ENCODE measurements at places on chromosomes 1 and 21.

DNA sequence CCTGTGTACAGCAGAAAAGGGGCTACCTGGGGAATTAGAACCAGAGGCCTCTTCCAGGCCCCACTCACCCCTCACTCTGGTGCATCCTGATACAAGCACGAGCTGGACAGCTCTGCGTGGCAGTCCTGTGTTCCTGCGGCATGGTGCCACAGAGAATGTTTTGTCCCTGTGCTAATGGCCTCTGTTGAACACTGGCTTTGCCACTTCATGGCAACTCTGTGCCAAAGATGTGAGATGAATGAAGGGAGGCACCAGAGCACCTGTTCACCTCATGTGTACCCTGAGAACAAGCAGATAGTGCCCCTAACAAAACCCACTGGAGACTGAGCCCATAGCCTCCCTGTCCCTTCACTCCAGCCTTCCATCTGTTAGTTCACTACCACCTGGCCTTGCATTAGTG is 199.3 kb upstream of the COA6 start:
- no peak for DNase-seq

- no peak for DNase-seq
Observed at GRCh38 chr1:201652181-201652580, 113.3 kb downstream of the NAV1 start.

DNA sequence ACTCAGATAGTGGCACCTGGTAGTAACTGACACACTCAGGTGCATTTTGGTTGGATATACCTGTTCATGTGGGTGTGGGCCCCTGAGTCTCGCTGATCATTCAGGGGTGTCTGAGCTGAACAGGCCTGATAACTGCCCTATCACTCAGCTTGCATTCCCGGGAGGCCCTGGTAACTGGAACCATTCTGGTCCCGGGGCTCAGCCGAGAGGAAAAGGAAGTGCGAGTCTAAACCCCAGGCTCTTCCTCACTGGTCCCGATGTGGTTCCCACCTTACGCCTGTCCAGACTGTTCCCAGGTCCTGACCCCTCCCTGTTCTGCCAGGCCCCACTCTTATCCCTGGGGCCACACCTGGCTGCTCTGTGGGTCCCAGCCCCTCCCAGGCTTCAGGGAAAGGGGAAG is 11.7 kb upstream of the CDK18 start:
- no peak for DNase-seq

GRCh38 chr1:216086678-216087077 is 336.6 kb downstream of the USH2A start:
- no peak for DNase-seq

DNA sequence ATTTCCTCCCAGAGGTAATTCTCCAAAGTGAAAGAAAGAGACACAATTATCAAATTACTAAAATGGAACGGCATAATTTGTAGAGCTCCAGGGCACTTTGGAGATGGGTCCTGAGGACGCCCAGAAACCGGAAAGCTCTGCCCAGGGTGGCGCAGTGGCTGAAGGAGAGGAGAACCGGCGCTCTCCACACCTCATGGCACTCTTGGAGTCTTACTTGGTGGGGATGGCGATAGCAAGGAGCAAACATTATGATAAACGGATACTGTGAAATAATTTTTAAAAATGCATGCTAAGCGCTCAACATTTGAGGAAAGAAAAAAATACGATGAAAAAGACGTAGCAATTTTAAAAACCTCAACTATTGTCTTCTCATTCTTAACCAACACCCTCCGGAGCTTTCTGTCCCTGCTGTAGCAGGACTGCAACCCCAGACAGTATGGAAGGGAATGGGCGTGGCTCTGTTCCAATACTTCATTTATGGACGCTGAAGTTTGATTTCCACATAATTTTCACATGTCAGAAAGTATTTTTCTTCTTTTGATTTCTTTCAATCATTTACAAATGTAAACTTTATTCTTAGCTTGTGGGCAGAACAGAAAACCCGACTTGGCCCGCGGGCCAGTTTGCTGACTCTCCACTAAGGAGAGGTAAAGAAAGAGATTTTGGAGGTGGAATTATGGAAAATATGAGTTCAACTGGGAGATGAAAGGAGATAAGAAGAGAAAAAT is 1.1 kb downstream of the S100A11 start:
- no peak for DNase-seq

DNA sequence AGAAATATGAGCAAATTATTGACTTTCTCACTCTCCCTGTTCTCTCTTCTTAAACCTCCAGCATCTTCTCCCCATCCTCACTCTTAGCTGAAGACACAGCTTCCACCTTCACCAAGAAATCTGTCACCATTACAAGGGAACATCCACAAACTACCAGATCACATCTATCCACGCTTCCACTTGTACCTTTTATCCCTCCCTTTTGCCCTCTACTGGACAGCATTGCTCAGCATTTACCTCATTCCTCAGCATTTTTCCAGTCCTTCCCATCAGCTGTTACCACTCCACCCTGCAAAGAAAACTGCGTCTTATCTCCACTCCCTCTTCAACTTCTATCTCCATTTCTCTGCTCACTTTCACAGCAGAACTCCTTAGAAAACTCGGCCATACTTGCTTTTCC is 42.6 kb downstream of the KCNJ6 start:
- no peak for DNase-seq

DNA sequence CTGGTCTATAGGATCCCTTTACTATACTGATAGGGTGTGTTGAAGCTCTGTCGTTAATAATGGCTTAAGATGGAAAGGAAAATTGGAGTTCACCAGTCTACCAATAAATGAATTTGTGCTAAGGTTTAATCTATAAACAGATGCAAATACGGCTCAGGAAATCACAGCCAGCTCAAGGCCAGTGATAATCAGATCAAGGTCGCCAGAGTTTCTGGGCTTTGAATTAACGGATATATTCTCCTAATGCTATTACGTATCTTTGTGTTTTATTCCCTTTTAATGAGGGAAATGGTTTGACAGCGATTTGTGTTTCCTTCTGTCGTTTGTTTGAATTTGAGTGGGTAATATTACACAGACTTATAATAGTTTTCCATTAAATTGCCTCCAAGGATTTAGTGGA is 279.6 kb downstream of the BACH1 start:
- DNase-seq, result no peak

DNA sequence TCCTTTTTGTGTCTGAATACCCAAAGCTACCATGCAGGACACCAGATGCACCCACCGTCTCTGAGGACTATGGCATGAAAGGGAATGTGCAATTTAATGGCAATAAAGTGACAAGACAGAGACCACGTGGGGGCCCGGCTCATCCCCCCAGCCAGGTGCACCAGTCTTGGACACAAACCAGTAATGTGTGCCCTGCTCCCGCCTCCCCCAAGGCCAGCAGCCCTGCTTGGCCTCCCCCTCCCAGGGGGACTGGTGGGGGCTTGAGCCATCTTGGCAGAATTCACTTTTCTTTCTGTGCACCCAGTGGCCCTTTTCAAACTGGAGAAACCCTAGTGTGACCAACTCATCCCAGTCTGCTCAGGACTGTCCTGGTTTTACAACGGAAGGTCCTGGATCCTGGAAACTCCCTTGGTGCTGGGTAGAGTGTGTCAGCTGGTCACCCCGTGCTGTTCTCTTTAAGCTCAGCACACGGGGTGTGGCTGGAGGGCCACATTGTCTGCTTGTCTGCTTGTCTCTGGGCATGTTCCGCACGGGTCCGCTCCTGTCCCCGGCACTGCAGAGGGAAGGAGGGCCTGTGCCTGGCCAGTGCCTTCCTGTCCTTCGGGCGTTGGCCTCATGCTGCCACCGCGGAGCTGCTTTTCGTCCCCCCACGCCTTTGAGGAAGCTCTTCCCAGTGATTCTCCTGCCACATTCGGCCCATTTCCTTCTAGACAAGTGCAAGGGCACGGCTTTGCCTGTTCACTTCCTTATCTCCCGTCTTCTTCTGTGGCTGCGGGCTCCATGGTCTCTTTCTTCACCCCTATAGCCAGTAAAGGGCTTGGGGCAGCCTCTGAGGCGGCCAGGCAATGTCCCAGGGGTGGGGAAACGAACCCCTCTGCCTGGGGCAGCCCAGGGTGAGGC is 45.8 kb upstream of the TTC34 start:
- no peak for DNase-seq

- no peak for DNase-seq
Observed at GRCh38 chr1:6001992-6002576, 9.9 kb upstream of the NPHP4 start.

- no peak for DNase-seq
Observed at GRCh38 chr1:21318714-21319159, 28.5 kb upstream of the ECE1 start.

GRCh38 chr1:940107-941014 is 16.6 kb downstream of the SAMD11 start:
- no peak for DNase-seq

DNA sequence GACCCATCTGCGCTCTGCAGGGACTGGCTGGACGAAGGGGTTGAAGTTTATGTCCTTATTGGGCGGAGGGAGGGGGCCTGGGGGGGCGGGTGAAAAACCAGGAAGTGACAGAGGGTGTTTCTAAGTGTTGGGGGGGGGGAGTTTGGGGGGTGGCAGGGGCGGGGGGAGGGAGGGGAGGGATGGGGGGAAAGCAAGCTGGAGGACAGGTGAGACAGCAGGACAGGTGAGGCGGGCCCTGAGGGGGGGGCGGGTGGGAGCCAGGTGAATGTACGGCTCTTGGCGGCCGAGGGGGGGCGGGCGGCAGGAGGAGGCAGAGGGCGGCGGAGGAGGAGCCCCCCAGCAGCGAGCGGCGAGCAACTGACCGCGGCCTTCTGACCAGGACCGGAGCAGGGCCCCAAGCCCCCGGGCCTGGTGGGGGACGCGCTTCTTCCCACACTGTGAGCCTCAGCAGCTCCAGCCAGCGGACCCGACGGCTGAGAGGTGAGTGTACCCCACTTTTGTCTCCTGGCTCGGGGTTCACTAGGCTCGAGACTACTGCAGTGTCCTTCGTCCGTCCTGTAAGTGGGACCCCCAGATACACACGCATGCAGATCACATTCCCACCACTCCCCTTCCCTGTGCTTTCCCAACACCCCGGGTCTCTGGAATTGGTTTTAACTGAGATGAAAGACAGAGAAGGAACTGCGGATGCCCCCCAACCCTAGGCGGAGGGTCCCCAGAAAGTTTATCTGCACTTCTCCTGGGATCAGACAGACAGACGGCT is at the start of gene ZBTB7B:
Gene ZBTB7B, plus strand, starts transcription at position 339 of the 763 bp plus-strand sequence. CDS start 11,859 bp downstream, outside the sequence.
- DNase-seq, result no peak

- no peak for DNase-seq
Observed at GRCh38 chr1:228721407-228721806, 13.9 kb upstream of the RHOU start.

GRCh38 chr1:229203030-229203751 is 67.7 kb upstream of the RAB4A start:
- no peak for DNase-seq

- DNase-seq, result no peak
Observed at GRCh38 chr1:43237121-43237520, 32.7 kb upstream of the TMEM125 start.

- DNase-seq, result no peak
Observed at GRCh38 chr1:240712014-240712731, 100.2 kb upstream of the GREM2 start.

DNA sequence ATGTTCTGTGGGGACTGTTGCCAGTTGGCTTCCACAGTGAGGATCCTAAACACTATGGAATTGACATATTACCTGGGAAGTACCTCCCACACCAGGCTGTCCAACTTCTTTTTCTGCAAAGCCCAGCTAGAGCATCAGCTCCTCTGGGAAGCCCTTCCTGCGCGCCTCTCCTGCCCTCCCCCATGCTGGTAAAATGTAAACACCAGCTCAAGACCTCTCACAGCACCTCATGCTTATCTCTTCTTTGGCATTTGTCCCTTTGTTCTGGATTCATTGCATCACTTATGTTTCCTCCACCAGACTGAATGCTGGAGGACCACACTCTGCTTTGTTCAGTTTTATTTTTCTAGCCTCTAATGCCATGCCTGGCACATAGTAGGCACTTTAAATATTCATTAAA is 172.1 kb downstream of the HHAT start:
- DNase-seq, result no peak

DNA sequence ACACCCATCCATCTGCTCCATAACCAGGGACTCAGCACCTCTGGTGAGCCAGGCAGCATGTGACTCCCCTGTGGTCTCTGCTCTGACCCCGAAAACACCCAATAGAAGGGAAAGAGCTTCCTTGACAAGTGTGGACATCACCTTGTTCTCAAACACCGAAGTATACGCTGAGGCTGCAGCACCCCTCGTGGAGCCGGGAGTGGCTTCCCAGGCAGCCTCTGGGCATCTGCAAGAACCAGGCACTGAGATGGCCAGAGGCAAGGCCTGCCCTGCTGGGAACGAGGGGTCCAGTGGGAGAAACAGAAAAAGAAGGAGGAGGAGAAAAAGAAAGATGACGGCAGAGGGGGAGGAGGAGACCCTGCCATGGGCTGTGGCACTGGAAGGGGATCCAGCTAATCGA is 18.2 kb upstream of the AJAP1 start:
- no peak for DNase-seq

DNA sequence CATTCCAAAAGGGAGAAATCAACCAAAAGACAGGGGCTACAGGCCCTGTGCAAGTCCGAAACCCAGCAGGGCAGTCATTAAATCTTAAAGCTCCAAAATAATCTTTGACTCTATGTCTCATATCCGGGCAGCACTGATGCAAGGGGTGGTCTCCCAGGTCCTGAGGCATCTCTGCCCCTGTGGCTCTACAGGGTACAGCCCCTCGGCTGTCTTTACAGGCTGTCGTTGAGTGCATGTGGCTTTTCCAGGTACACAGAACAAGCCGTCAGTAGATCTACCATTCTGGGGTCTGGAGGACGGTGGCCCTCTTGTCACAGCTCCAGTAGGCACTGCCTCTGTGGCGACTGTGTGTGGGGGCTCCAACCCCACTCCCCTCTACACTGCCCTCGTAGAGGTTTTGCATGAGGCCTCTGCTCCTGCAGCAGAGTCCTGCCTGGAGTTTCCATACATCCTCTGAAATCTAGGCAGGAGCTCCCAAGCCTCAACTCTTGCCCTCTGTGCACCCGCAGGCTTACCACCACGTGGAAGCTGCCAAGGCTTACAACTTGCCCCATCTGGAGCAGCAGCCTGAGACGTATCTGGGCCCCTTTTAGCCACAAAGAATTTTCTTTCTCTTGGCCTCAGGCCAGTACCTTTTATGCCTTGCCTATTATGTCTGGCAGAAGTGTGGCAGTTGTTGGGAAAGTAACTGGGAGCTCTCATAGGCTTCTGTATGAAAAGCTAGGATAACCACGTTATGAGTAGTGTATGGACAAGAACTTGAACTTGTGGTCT is 52.5 kb downstream of the POU2F1 start:
- DNase-seq, result no peak

DNA sequence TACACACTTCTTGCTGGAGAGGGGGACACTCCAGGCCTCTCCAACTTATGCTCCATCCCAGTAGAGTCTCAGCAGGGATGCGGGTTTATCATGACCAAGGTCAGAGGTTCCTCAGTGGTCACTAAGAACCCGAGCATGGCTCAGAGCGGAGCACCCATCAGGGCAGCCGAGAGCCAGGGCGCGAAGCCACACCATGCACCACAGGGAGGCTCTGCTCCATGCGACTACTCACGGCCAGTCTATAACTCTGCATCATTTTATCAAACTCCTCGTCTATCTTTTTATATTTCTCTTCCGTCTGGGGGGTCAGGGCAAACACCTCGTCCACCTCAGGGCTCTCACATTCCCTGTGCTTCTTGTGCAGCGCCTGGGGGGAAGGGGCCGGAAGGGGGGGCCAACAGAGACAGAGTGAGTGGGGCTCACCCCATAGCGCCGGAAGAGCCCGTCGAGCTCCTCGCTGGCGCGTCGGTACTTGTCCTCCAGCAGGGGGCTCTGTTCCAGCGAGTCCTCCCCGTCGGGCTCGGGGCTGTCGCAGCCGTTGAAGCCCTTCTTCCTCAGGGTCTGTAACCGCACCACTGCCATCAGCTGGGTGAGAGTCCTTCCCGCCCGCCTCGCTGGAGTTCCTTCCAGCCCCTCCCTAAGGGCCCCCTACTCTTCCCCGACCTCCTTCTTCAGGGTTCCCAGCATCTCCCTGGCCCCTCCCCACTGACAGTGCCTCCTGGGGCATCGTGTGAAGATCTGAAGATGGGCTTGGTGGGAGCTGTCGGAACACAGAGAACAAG is 20.0 kb downstream of the MEF2D start:
- DNase-seq, result peak; percentile 62
